EL (cell line): ENCODE measurements at places on chromosomes 7 and 10.

GRCh38 chr10:132944510-132944909 lies 2.1 kb upstream of the CFAP46 start:
- no peak for DNase-seq

GRCh38 chr7:130401101-130401500 lies 20.8 kb downstream of the CPA1 start:
- DNase-seq = no peak

- DNase-seq = no peak
These were observed 1.8 kb upstream of the KIF20B start for GRCh38 chr10:89699581-89700064.

DNA sequence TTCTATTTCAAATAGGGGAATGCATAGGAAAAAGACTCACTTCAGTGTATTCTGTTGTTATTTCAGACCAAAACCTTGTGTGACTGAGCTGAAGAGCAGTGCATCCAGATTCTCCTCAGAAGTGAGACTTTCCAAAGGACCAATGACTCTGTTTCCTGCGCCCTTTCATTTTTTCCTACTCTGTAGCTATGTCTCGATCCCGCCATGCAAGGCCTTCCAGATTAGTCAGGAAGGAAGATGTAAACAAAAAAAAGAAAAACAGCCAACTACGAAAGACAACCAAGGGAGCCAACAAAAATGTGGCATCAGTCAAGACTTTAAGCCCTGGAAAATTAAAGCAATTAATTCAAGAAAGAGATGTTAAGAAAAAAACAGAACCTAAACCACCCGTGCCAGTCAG lies 12.0 kb downstream of the TET1 start:
- no peak for DNase-seq

- DNase-seq = no peak
These were observed 55.5 kb upstream of the LRGUK start for GRCh38 chr7:134071355-134072331.

DNA sequence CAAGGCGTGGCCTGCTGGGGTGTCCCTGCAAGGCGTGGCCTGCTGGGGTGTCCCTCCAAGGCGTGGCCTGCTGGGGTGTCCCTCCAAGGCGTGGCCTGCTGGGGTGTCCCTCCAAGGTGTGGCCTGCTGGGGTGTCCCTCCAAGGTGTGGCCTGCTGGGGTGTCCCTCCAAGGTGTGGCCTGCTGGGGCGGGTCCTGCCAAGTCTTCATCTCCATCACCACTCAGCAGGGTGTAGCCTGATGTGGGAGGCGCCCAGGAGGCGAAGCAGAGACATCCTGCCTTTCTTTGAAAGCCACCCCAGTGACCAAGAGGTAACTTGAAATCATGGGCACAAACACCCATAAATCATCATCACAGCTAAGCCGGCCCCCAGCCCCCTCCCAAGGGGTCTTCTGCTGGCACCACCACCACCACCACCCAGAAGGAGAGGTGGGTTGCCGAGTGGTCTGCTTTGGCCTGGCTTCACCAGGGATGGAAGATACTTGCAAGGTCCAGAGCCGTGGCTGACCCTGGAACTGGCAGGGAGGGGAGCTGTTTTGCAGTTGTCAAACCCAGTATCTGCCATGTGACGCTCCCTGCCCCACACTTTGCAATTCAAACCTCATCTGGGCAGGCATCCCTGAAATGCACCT lies 190.6 kb downstream of the EBF3 start:
- no peak for DNase-seq

DNA sequence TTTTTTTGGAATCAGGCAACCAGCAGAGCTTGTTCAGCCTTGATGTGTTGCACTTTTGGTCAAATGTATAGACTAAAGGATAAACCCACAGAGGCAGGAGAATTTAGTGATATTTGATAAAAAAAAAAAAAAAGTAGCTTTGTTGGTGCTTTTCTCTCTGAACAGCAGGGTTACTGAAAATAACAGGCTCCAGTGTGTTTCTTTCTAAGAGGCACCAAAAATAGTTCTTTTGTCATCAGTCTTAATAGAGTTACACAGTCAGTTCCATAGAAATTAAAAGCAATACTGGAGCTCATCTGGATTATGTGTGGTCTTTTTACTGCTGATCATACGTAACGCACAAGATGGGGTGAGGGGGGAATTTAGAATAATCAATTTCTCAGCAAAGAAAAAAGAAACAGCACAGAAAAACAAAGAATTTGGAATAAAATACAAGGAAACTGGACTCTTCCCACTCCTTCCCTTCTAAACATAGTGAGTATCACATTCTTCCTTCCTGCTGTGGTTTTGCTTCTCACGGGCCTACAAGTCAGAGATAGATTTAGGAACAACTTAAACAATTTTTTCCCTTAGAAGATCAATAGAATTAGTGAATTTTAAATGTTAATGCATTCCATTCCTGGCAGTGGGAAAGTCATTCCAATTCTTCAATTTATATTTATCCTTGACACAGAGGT lies 178.8 kb upstream of the AKR1E2 start:
- no peak for DNase-seq

- DNase-seq = no peak
These were observed 516.8 kb downstream of the KCNMA1 start for GRCh38 chr10:77120666-77121376.

GRCh38 chr10:105844676-105845570 lies 1203.8 kb downstream of the SORCS3 start:
- no peak for DNase-seq

DNA sequence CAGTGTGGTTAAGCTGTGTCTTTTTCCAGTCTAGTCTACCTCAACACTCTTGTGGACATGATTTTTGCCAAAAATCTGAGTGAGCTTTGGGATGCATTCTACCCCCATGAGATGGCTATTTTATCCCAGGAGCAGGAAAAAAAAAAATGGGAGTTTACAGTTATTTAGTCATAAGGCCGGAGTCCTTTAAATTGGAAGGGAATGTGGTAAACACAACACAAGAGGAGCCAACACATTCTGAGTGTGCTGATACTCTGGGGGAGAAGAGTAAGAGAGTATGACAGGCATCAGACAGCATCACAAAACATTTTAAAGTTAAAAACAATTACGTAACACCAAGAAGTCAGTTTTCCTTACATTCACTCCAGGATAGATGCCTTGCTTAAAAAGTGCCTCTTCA lies 46.1 kb downstream of the C1GALT1 start:
- DNase-seq = peak; percentile 6

- DNase-seq = peak; percentile 43
These were observed 3.3 kb downstream of the NUDT13 start for GRCh38 chr10:73113551-73113950.

- peak; percentile 66 for DNase-seq
These were observed 13.0 kb upstream of the CHST15 start for GRCh38 chr10:124106241-124106879.

DNA sequence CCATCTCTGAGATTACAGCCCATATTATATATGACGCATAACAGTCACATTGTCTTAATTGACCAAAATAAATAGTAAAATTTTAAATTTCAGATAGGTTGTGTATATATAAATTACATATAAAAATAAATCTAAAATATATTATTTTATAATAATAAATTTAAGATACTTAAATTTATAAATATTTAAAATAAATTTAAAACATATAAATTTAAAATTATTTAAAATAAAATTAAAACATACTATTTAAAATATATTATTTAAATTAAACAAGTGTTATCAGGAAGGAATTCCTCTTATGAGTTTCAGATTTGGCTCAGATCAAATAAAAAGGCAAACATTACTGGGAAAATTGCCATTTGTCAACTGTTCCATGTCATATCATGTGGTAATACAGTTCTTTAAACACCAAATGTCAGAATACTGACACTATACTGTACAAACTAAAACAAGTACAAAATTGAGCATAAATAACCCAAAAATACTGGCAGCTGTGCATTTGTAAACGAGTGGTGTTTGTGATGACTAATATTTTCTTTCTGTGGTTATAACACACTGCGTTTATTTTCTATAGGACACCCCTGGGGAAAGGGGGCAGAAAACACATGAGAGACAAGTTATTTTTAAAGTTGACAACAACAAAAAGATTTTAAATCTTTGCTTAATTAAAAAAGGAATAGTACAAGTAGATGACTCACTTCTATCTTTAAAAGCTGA lies 71.3 kb upstream of the DGKB start:
- DNase-seq = no peak

GRCh38 chr10:99562631-99563030 lies 29.9 kb downstream of the NKX2-3 start:
- DNase-seq = no peak

DNA sequence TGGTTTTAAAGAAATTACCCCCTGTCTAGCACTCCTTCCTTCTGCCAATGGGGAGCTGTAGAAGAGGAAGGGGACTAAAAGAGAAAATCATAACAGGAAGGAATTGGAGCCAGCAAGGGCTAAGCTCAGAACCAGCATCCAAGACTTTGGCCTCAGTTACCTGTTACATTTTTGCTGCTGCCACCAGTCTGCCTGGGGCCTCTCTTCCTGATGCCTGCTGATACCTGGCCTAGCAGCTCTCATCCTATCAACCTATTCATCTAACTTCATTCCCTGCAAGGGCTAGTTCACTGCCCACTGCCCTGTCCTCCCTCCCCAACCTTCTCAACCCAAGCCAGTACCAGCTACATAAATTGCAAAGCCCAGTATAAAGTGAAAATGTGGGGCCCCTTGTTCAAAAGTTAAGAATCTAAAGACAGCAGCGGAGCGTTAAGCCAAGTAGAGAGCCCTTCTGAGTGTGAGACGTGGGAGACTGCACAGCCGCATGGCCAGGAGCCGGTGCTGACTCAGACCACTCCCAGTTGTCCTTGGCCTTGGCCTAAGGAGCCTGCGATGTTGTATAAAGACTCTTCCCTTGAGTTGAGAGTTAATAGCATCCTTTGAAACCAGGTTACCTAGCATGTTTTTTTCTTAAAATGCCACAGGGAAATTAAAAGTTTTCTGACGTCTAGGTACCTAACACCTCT lies 13.2 kb upstream of the AOC1 start:
- no peak for DNase-seq

- DNase-seq = no peak
These were observed 13.6 kb upstream of the CUBN start for GRCh38 chr10:17143055-17143690.
